NCI-H446 (cell line): ENCODE measurements at places on chromosomes 3 and 15.

- no peak for DNase-seq
Measured at GRCh38 chr3:101120039-101120438, 126.8 kb upstream of the ABI3BP start.

DNA sequence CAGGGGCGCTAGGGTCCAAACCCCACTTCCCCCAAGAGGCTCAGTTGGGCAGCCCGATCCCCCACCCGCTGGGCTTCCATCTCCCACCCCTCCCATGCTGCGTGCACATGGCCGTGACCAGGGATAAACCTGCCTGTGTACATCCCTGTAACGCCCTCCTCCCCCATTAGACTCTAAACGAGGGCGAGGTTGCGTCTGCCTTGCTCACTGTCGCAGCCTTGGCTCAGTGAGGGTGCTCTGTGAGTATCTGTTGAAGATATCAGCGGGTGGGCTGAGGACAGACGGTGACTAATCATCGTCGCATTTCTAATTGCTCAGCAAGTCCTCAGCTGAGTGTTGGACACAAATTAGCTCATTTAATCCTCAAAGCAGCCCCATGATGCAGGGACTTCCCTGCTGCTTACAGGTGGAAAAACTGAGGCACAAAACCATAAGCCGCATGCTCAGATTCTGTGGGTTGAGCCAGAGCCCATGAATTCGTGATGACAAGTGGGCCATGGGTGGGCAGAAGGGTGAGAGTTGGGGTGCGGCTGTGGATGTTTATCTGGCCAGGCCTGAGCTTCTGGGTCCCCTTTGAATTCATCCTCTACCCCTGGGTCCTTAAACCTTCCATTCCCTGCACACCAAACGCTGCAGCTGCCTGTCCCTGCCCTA lies 26.0 kb downstream of the FBLN2 start:
- DNase-seq = no peak

DNA sequence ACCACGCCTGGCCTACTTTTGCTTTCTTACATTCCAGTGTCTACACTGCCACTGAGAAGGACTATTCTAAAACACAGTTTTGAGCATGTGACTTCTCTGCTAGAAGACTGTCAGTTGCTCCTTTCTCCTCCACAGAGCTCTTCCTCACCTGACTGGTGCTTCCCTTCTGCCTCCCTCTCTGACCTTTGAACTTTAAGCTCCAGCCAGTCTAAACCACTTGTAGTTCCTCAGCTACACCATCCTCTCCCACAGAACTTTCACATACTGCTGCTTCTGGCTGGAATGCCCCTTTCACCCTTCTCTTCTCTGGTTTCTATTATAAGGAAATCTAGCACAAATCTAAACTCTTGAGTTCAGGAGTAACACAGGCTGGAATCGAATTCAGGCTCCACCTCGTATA lies 9.1 kb downstream of the NCEH1 start:
- no peak for DNase-seq

GRCh38 chr15:41634072-41634626 lies 26.1 kb upstream of the MGA start:
- no peak for DNase-seq

GRCh38 chr3:189361103-189361835 lies 189.5 kb downstream of the TPRG1 start:
- no peak for DNase-seq

DNA sequence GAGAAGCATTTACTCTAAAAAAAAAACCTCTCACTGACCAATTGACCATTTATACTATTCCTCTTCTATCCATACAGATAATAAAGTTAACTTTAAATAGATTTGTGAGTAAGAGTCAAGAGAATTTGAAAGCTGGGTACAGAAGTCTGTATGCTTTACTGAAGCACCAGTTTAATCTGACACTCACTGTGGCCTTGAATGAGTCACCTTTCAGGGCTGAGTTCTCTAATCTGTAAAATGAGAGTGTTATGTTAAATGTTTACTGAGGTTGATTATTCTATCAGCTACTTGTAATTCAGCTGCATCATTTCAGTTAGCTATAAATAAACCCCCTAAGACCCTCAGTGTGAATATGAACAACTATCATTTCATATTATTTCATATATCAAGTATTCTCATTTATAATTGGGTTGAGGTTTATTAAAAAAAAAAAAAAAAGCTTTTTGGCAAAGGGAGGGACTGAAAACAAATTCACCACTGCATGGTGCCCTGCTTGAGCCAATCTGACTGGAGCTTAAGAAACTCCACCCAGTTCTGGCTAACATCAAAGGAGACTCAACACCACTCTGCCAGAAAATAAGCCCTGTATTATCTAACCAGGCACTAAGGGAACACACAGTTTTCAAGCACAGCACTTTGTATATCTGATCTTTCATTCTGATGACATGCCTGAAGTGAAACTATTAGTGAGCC lies 2.8 kb downstream of the MAP4 start:
- DNase-seq = peak; percentile 18

DNA sequence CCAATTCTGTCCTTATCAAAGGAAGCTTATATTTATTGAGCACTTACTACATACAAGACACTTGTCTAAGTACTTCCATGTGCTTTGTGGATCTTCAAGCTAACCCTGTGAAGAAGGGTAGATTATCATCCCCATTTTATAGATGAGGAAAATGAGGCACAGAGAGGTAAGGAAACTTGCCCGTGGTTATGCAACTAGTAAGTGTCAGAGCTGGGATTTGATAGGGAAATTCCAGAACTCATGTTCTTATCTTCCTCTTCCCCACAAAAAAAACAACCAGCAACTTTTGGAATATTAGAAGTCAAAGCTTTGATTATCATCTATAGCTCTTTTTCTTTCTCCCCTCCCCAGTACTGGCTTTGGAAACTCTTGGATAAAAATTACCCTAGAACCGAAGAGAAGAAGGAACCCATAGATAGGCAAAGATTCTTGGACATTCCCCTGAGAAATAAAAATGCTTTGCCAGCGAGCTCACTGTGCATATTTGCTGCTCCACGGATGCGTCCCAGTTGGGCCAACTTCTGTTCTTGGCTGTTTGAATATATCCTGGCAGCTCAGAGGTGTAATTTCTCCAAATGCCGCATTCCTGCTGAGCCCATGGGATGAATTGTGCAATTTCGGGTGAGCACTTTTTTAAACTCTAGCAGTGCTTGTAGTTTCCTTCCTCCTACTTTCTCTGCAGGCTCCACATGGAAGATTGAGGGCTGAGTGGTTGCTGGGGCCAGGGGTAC lies 591.5 kb upstream of the CFAP20DC start:
- DNase-seq = peak; percentile 54
